PC-3 (cell line): ENCODE measurements at places on chromosomes 2 and 18.
A peak's percentile ranks its signal among the peaks of the same experiment; 100 is the strongest.

GRCh38 chr2:14558335-14558919 lies 74.1 kb upstream of the LRATD1 start:
- DNase-seq, result no peak

DNA sequence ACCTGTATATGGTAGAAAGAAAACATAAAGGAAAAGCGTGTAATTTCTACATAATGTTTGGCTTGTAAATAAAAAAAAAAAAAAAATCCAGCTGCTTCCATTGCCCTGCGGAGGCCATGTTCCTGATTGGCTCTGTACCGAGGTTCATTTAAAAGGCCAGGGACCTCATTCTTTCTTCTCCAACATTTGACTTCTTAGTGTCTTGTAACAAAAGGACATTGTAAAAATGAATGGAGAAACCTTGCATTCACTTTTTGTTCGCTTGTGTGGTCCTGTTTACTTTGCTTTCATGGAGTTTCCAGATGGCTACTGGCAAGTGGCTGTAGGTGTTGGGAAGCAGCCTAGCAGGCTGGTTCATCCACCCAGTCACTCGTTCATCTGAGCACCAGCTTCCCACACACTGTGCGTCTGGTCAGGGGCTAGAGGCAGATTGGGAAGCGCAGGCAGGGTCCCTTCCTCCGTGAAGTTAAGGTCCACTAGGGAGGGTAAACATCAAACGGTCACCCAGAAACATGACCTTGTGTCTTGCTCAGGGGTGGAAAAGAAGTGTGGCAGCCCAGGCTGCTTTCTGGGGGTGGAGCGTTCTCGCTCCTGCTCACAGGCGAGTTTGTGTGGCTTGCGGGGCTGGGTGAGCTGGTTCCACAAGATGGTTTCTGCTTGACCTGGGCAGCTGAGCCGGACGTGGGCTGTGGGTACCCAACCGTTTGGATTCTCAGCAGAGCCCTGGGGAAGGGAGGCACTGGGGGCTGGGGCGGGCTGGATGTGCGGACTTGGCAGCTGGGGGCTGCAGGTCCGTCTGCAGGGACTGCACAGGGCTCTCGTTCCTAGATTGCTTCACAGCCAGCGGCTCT lies 260.7 kb downstream of the AGAP1 start:
- DNase-seq, result no peak

DNA sequence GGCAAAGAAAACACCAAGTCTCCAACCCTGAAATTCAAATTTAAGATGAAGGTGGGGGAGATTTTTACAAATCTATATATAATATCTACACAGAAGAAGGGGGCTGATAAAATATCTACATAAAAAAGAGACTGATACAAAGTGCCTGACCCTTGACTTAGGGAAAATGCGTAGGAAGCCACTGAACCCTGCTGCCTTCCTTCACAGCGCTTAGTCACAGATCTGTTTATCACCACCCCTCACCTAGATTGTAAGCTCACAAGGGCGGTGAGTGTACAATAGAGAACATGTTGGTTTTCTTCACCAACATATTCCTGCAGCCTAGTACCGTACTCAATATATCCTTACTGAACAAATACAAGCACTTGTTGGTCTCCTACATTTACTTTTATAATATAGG lies 54.3 kb downstream of the NOL10 start:
- DNase-seq, result no peak

DNA sequence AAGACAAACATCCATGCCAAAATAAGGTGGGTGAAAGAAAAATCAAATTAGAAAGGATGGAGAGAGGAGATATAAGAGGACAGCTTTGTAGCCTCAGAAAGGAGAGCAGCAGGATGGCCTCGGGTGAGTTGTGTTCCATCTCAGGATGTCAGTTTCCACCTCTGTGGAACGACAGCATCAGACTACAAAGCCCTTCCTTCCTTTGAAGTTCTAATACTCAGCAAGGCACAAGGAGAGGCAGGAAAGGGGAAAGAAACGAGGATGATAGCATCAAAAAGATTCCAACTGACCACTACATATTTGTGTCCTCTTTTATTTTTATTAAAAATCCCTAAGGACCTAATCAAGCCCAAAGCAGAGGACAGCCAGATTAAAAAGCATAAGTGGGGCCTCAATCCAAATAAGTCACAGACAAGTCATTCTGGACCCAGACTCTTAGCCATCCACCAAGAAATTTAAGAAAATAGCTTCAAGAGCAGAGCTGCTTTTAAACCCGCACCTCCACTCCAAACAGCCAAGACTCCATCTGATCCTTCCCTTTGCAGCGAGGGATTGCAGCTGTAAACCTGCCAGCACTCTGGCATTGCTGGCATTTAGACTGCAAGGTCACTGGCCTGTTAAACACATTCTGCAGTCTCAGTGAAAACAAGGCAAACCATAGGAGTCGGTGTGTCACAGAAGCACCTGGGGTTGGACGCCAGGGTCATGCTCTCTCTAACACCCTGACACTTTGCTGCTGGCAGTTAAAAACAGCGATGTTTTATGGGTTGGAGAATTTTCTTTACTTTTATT lies 314.5 kb upstream of the CHAC2 start:
- no peak for DNase-seq

DNA sequence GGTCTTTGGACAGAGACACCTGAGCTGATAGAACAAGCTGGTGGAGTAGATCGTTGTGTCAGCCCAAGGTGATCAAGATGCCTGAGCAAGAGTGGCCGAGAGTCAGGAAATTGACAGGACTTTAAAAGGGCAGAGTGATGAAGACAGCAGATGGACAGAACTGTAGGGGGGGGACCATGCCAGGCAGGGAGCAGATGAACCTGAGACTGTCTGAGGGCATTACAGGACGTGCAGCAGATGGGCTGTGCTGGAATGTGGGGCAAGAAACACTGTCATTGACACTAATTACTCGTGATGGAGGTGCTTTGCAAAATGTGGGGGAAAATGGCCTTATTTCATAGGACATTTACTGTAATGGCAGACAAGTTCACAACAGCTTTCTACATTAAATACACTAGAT lies 225.0 kb downstream of the THSD7B start:
- DNase-seq, result no peak

- DNase-seq, result no peak
Observed at GRCh38 chr2:158755310-158756087, 39.6 kb upstream of the DAPL1 start.

DNA sequence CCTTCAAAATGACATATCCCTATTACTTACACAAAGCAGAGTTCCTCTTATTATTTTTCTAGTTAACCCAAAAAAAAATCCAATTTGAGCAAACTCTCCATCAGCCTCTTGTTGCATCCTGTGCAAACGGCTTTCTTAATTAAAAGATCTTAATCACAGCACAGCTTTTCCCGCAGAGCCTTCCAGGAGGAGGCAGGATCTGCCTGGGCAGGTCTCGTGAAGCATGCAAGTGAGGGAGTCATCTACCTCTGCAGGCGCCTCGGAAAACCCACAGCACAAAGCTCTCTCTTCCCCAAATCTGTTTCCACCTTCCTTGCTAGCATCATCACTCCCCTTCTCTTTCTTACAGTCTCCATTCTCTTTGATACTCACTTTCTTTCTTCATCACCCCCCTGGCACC lies 100.4 kb downstream of the EN1 start:
- no peak for DNase-seq

DNA sequence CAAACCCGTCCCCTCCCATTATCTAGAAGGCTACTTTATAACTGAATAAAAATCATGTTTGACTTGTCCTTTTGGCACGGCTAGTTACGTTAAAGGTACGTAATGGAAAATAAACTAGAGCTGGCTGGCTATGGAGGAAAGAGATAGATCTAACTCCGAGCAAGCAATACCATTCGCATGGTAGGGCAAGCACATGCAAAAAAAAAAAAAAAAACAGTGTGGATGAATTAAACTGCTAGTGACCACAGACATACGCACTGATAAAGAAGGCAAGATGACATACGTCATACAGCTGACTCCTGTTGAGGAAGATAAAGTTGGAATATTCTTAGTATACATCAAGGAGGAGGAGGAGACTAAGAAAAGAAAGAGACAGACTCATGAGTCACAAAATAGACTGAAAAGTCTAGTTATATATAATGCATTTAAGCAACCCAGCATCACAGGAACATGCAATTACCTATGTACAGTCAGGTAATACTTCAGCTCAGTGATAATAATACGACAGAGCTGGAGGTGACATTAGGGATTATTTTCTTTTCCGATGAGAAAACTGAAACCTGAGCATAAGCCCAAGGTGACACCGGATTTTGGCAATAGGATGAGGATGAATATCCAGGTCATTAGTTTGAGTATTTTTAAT lies 37.9 kb upstream of the NARS1 start:
- DNase-seq, result no peak

DNA sequence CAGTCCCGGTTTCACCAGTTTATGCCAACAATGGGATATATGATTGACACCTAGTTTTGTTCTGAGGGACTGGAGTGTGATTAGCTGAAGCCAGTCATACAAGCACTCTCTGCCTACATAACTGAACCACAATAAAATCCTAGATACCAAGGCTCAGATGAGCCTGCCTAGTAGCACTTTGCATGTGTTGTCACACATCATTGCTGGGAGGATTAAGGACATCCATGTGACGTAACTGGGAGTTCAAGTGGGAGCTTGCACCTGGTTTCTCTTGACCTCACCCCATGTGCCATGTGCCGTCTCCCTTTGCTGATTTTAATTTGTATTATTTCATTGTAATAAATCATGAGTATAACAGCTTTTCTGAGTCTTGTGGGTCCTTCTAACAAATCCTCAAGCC lies 90.3 kb downstream of the TMEM163 start:
- no peak for DNase-seq

DNA sequence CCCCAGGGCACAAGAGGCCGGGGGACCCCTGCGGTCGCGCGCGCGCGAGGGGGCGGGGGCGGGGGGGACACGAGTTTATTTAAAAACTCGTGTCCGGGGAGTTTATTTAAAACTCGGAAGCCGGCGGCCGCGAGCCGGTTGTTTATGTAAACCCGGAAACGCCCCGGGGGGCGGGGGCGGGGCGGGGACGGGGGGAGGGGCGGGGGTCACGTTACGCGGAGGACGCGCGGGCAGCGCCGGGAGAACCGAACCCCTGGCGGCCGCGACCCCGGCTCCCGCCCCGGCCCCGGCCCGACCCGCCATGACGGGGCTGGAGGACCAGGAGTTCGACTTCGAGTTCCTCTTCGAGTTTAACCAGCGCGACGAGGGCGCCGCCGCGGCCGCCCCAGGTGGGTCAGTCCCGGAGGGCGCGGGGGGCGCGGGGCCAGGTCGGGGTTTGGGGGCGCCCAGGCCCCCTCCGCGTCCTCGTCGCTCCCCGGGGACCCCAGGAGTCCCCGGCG lies 4.4 kb downstream of the NFATC1 start:
- DNase-seq, result peak; percentile 20
